Smooth muscle cell of the umbilical artery (primary cell): ENCODE measurements at places on chromosomes 12 and 14. TPM values are rescaled to one million over a fixed set of nuclear protein-coding genes. Genes with fewer than 3 reads are reported as not detected.

The TAS2R10 gene
- 0.59 and 2.4 TPM in 2 replicates for total RNA-seq

The BORCS5 gene
- 11.9 and 13.3 TPM in 2 replicates for total RNA-seq

The NOVA1 gene
- under 0.01 and 0.65 TPM in 2 replicates for total RNA-seq

The GAPDH gene
- total RNA-seq, result 7,061 and 9,871 TPM in 2 replicates

The CLEC2A gene
- not detected in 2 replicates for total RNA-seq

The KLRD1 gene
- total RNA-seq, result 0.14 and 0.30 TPM in 2 replicates

The AVPR1A gene
- total RNA-seq, result not detected in 2 replicates

The CDK17 gene
- total RNA-seq, result 45.1 and 75.4 TPM in 2 replicates

The KRT2 gene
- not detected in 2 replicates for total RNA-seq

The ACOT4 gene
- total RNA-seq, result 0.46 and 0.59 TPM in 2 replicates

The TDRD9 gene
- total RNA-seq, result 0.30 and 0.60 TPM in 2 replicates

The RERGL gene
- not detected in 2 replicates for total RNA-seq

The CLEC4C gene
- not detected in 2 replicates for total RNA-seq

The RNU4-1 gene
- total RNA-seq, result under 0.01 TPM in 1 of 2 replicates, not detected in the other

The DENND5B gene
- 14.6 and 15.7 TPM in 2 replicates for total RNA-seq

The STYK1 gene
- total RNA-seq, result 1.6 TPM in 1 of 2 replicates, not detected in the other

The MGP gene
- total RNA-seq, result 6.7 and 31.5 TPM in 2 replicates

The SDR9C7 gene
- total RNA-seq, result not detected in 2 replicates

The PELI2 gene
- total RNA-seq, result 1.0 and 4.5 TPM in 2 replicates

The NAV3 gene
- 39.2 and 159 TPM in 2 replicates for total RNA-seq

The DTX3 gene
- total RNA-seq, result 20.5 and 22.9 TPM in 2 replicates

The INSM2 gene
- not detected in 2 replicates for total RNA-seq

The JPH4 gene
- total RNA-seq, result not detected in 2 replicates
